ENCODE measurements at places on chromosomes 3 and 15.

- DNase-seq: no peak
These were observed 25.5 kb downstream of the RLBP1 start for GRCh38 chr15:89195836-89196235.

DNA sequence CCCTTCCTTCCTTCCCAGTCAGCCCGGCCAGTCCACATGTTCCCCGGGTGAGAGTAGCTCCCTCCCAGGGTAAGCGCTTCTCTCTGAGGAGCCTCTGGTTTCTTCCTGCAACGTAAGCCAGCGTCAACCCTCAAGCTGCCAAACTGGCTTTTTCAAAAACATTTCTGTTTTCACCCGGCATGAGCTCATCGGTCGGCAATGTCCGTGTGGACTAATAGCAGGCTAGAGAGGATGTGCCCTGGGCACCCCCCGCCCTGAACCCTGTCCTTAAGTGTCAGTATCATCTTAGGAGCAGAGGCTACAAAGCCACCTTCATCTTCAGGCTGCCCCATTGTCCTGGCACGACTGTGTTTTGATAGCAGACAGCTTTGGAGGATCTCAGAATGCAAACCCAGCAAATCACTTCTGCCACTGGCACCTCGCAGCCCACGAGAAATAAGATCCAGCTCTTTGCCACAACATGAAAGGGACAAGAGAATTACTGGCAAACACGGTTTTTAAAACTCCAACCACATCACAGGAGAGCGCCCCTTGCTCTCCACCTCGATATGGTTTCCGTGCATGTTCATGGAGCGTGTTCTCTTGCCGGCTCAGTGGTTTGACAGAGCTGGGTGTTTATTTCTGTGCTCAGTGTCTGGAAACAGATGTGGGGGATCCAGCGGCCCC lies 9.9 kb downstream of the ALDH1A3 start:
- peak; percentile 57 for DNase-seq

GRCh38 chr3:18422972-18423371 lies 2.2 kb downstream of the SATB1 start:
- DNase-seq: no peak

DNA sequence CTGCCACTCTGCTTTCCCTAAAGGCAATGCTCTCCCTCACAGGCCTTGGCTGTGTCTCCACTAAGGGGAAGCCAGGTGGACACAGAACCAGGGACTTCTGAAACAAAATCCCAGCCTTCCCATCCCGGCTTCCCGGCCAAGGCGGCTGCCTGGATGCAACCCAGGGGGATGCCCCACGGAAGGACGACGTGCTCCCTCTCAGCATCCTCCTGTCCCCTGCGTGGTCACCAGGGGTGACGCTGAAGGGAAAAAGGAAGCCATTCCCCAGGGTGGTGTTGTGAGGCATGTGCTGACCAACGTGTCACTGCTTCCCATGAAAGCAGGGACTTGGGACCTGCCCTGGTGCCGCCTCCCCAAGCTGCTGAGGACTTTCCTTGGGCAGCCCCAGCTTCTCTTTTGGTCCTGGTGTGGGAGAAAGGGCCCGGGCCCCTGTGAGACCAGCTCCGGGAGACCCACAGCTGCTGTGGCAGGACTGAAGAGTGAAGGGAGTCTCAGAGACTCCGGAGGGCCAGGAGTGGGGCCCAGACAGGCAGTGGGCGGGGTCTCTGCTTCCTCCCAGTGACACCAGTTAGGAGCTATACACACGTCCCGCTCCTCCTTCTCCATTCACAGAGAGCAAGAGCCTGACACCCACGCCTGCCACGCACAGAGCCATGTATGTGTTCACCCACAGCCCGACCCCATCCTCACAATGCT lies 139.2 kb downstream of the NUP210 start:
- no peak for DNase-seq

DNA sequence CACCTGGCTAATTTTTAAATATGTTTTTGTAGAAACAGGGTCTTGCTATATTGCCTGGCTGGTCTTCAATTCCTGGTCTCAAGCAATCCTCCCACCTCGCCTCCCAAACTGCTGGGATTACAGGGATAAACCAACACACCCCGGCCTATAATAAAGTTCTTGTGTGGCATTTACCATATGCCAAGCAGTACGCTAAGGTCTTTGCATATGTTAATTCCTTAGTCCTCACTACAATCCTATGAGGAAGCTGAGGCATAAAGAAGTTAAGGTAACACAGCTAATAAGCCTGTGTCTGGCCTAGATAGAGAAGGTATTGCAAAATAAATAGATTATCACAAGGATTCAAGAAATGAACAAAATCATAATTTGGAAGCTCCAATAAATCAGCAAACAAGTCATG lies 17.6 kb upstream of the SLC4A7 start:
- no peak for DNase-seq

- no peak for DNase-seq
These were observed 1.1 kb downstream of the SH2D7 start for GRCh38 chr15:78093242-78094020.

DNA sequence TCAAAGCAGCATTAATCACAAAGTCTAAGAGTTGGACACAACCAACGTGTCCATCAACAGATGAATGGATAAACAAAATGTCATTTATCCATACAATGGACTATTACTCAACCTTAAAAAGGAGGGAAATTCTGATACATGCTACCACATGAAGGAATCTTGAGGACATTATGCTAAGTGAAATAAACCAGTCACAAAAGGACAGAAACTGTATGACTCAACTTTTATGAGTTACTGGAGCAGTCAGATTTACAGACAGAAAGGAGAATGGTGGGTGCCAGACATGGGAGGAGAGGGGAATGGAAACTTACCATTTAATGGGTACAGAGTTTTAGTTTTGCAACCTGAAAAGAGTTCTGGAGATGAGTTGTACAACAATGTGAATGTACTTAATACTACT lies 43.0 kb upstream of the SEC13 start:
- DNase-seq: no peak

DNA sequence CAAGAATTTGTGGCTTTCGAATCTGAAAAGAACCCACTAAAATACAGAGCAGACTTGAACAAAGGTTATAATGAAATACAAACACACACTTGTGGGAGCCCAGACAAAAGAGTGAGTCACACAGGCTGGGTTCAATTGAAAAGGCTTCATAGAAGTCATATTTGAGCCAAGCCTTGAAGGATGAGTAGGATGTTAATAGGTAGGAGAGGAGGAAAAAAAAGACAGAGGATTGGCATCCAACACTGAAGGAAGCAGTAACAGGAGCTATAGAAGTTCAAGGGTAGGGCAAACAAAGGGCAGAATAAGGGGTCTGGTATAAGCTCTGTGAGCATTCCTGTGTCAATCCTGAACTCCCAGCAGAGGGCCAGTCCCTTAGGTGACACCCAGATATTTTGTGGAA lies 325.4 kb downstream of the FOXP1 start:
- no peak for DNase-seq

- no peak for DNase-seq
These were observed 2.4 kb upstream of the STT3B start for GRCh38 chr3:31530039-31530959.

DNA sequence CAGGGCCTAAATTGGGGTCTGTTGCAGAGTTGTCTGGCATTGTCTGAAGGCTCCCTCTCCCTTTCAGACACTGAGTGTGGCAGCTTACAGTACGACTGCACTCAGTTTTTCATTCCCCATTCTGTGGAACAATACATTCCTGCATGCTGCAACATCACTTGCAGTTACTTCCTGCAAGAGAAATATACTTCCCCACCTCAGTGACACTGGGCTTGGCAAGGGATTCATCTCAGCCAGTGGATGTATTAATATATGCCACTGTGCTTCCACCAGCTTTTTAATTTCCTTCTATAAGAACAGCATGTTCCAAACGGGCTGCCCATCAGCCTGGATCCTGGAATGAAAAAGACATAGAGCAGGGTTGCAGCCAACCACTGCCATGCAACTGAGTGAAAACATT lies 23.1 kb downstream of the B3GALNT1 start:
- peak; percentile 42 for DNase-seq

DNA sequence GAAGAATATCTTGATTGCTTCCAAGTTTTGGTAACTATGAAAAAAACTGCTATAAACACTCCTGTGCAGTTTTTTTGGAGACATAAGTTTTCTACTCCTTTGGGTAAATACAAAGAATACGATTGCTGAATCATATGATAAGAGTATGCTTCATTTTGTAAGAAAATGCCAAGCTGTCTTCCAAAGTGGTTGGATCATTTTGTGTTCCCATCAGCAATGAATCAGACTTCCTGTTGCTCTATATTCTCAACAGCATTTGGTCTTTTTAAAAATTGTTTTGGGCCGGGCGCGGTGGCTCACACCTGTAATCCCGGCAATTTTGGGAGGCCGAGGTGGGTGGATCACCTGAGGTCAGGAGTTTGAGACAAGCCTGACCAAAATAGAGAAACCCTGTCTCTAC lies 14.5 kb downstream of the BTD start:
- DNase-seq: no peak

DNA sequence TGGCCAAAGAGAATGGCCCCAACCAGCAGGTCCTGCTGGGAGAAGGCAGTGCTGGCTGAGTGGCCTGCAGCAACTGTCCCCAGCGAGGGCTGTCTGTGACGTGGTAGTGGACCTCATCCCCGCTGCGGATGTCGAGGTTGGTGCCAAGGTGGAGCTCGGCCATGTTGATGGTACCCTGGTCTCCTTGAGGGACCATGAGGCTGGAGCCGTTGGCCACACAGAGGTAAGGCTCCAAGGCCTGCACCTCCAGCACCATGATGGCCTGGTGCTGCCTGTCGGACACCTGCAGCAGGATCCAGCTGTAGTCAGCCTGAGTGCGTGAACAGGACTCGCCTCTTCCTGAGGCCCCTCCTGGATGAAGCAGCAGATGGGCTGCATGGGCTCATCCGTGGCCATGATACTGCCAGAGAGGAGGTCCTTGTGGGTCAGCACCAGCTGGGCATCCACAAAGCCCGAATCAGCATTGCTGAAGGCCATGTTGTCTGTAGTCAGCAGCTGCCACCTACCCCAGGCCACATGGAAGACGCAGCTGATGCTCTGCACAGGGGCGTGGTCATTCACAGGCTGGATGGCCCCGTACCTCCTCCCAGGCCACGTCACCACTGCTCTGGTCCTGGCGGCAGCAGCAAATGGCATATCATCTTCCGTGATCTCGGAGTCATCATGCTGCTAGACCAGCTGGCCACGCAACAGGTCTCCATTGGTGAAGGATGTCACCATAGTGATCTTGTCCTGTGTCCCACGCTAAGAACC lies 167.5 kb downstream of the GOLGA6L4 start:
- DNase-seq: no peak

DNA sequence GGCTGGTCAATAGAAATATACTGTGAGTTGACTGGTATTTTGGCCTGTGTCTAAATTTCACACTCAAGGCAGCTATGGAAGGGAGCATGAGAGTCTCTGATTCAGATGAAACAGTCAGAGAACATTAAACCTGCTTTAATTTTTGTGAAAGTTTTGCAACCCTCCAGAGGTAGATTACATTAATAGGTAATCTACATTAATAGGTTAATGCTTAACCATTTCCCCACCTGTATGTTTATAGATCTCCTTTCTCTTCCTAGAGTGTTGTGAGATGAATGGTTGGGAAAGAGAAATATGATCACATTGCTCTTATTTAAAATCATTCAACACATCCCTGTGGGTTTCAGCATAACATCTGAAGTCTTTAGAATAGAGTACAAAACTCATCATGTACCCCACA lies 586.9 kb upstream of the DPPA4 start:
- DNase-seq: no peak

GRCh38 chr3:190208196-190208595 lies 87.5 kb upstream of the P3H2 start:
- DNase-seq: no peak

DNA sequence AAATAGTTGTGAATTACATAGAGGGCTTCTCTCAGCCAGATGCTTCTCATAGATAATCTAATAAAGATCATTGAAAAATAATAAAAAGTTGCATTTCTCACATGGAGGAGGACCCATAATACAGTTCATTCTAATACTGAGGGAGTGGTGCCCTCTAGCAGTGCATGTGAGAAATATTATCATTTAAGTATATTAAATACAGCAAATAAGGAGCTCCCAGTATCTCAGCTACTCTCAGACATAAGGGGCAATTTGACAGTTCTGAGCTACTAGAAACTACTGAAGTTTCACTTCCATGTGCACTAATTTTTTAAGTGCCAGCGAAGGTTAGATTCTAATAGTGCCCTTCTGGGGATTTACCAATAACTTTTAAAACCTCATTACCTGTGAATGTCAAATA lies 188.3 kb downstream of the IL5RA start:
- DNase-seq: no peak

DNA sequence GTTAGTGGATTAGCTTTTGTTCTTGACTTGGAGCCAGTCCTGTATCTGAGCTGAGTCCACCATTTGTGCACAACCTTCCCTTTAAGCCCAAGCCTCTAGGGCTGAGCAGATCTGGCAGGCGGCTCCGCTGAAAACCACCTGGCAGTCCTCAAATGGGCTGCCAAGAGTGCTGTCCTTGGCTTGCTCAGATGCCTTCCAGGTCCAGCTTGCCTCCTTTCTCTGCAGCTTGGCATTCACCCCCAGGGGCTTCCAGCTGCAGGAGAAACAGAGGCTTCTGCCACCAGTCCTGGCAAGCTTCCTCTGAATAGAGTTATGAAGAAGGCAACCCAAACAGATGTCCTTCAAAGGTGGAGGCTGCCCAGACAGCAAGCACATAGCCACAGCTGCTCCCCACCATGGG lies 96.7 kb downstream of the LRTM1 start:
- DNase-seq: no peak

GRCh38 chr3:156189927-156190326 lies 69.5 kb downstream of the KCNAB1 start:
- DNase-seq: no peak

DNA sequence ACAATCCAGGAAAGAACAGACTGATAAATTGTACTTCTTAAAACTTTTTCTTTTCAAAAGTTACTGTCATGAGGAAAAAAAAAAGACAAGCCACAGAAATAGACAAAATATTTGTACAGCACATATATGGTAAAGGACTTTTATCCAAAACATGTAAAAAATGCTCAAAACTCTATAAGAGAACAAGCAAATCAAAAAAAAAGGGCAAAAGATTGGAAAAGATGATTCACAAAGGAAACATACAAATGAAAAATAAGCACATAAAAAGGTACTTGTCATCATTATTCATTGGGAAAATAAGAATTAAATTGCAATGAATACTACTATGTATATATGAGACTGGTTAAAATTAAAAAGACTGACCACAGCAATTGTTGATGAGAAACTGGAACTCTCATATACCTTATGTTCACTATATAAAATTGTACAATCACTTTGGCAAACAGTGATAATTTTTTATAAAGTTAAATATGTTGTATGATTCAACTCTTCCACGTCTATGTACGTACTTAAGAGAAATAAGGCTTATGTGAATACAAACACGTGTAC lies 39.7 kb downstream of the DIPK2A start:
- no peak for DNase-seq

GRCh38 chr15:43958861-43959330 lies 132.1 kb downstream of the WDR76 start:
- no peak for DNase-seq

- DNase-seq: no peak
These were observed 35.8 kb downstream of the ISG20 start for GRCh38 chr15:88674661-88675060.

DNA sequence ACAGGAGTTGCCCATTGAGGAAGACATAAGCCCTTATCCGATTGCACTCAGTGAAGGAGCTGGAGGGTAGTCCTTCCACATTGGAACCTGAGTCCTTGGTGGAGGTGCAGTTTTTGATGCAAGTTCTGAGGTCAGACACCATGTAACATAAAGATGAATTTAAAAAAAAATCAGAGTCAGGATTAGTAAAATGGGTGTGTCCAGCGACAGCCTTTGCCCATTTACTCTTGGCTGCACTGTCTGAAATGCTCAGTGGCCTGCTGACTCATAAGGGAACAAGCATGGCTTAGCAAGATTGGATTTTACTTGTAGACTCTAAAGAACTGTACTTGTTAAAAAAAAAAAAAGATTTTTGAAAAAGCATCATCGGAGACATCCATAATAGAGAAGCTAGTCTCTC lies 241.1 kb upstream of the TOPAZ1 start:
- DNase-seq: no peak

All from left ventricle myocardium inferior (tissue), 1 donor.